Activated T-helper 17 cell treated with anti-CD3 and anti-CD28 coated beads, Interleukin-2, amount 50 U/mL, for 72 hours (primary cell): ENCODE measurements at places on chromosomes 3 and 15.

DNA sequence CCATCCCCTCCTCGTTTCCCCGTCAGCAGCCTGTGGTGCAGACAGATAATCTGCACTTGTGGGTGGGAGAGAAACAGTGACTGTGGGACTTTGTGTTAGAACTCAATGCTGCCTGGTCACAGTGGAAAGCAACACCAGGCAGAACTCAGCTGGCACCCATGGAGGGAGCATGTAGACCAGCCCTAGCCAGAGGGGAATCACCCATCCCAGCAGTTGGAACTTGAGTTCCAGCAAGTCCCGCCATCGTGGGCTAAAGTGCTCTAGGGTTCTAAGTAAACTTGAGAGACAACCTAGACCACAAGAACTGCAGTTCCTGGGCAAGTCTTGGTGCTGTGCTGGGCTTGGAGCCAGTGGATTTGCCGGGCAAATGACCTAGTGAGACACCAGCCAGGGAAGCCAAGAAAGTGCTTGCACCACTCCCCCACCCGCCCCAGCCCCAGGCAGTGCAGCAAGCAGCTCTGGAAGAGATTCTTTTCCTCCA, 24.4 kb downstream of the ISG20 start:
- no peak for ATAC-seq

- ATAC-seq: no peak
These were observed 69.5 kb upstream of the IQSEC1 start for GRCh38 chr3:13142552-13143380.

DNA sequence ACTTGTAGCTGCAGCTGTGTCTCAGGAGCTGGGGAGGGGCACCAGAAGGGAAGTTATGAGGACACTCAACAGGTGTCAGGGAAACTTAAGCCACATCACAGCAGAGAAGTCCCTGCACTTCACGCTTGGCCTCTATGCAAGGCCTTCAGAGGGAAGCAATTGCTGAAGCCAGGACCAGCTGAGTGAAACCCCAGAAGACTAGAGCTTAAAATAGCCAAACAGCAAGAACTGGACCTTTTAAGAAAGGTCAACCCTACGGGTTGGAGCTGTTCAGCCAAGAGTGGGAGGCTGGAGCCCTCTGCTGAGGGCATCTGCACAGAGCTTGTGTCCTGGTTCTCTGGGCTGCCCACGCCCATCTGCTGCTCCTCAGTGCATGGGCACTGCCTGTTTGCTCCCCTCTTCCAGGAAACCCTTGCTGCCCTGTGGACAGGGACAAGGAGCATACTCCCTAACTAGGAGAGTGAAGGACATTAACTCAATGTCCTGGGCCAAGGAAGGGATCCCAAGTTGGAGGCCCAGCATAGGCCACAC, 3.9 kb upstream of the GRAMD2A start:
- ATAC-seq: no peak

DNA sequence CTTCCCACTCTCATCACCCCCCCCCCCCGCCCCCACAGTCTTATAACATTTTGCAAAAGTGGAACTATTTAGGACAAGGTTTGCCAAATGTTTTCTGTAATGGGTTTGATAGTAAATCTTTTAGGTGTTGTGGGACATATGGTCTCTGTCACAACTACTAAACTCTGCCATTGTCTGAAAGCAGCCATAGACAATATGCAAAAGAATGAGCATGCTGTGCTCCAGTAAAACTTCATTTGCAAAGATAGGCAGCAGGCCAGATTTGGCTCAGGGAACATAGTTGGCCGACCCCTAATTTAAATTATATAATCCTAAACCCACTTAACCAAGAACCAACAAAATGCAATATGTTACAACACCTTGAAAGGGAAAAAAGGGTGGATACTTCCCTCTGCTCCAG, 46.4 kb downstream of the TIPARP start:
- ATAC-seq: no peak

- peak; percentile 51 for ATAC-seq
These were observed 18.1 kb downstream of the DAZL start for GRCh38 chr3:16587047-16587680.

GRCh38 chr15:82805994-82806406, at the start of gene FSD2:
FSD2 (minus strand) TSS chr15:82806069; CDS start chr15:82787390, 18,679 bp downstream.
- no peak for ATAC-seq

DNA sequence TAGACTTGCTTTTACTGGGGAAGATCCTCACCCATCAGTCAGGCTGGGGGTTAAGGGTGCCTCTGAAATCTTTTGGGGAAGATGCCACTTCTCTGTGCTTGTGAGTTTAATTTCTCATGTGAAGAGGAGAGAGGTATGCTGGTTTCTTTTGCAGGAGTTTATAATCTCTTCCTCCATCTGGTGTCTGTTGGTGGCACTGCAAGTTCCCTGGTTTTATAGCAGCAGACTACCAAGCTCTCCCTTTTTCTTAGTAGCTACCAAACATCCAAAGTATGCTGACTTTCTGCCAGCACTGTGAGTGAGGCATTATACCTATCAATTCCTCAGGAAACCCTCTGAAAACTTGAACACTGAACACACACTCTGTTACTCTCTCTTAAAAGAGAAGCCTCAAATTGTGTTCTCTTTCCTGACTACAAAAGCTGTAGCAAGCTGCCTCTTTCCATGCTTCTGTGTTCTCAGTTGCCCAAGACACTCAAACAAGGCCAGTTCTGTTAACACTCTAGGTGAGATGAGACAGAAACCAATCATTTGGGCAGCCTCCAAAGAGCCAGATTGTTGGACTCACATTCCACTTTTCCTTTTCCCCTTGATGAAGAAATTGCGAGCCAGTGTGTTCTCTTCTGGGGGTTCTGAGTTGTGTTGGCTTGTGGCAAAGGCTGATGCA, 299.5 kb downstream of the GAP43 start:
- ATAC-seq: no peak

DNA sequence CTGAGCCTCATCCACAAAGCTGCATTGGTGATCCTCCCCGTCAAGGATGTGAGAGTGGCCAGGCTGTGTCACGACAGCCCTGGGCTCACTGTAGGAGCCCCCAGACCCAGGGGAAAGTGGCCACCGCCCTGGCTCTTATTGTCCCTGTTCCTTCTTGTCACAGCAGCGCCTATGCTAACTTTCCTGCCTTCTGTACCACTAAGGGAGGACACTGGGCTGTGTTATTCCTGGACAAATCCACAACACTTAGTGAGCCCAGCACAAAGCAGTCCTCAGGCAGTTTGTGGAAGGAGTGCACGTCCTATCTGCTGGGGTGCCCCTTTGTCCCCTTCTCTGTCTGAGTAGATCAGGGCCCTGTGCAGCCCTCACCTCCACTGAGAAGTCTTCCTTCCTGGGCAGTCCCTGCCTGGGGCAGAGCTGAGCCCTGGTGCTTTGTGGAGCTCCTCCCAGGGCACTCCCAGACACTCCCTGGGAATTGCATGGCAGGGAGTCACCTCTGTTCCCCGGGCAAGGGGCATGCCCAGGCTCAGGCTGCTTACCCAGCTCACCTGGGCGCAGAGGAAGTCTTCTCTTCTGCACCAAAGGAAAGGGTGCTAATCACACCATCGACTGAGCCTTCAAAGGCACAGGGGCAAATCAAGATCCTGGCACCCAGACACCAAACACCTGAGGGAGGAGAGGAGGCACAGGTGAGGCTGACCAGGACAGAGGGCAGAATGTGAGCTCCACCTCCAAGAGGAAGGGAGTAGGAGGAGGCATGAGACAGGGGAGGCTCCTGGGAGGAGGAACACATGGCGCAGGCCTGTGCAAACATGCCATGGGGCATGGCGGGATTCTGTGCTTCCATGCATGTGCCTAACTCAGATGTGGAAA, 138.7 kb downstream of the KLF13 start:
- no peak for ATAC-seq

GRCh38 chr15:30043211-30043655, 39.5 kb upstream of the GOLGA8J start:
- no peak for ATAC-seq

DNA sequence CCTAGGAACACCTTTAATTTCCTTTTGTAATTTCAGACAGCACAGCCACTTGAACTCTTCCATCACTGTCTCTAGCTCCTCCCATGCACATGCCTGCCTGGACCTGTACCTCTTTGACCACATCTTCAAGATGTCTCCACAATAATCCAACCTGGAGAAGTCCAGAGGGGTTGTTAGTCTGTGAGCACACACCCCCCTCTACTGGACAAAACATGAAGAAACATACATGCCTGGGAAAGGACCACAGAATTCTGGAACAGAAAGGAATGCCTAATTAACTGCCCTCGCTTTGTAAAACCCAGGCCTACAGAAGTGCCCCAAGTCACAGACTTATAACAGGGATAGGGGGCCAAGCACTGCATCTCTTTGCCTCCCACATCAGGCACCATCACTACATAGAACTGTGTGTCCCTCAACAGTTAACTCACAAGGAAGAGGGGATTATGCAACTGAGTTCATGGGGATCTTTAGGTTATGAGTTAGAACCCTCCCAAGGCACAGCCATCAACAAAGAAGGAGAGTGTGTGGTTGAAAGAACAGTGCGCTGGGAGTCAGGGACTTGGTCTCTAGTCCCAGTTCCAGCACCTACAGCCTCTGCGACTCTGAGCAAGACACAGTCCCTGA, 61.7 kb downstream of the FMN1 start:
- peak; percentile 51 for ATAC-seq

DNA sequence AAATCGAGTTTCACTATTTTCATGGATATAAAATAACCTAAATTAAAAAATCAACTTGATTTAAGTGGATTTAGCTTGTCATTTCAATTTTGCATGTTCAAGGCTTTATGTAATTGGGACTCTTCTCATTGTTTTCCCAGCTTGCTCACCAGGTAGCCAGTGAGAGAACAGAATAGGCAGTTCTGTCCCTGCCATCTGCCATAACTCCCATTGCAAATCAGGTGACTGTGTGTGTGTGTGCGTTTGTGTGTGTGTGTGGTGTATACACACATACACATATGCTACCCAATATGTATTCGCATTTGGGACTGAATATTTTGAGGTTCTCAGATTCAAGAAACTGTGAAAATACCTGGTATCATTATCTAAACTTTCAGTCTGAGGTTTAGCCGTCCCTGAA, 1069.8 kb downstream of the IGSF11 start:
- no peak for ATAC-seq

GRCh38 chr3:116897382-116897781, 187.8 kb downstream of the TUSC7 start:
- no peak for ATAC-seq

GRCh38 chr3:107661447-107662123, 138.8 kb downstream of the BBX start:
- peak; percentile 67 for ATAC-seq

DNA sequence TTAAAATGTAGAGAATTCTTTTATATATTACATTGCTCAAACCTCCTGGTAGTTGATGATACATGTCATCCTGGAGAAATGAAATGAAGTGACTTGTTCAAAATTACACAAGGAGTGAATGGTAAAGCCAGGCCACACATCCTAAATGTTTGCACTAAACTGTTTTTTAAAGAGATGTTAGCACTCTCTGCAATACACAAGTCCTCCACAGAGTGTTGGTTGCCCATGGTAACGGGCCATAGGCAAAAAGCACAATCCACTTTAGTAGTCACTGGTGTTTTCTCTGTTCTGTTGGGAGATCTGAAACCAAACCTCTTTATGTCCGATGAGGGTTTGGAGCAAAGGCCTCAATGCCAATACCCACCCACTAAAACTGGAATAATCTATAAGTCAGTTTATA, 907.4 kb downstream of the NTRK3 start:
- no peak for ATAC-seq

DNA sequence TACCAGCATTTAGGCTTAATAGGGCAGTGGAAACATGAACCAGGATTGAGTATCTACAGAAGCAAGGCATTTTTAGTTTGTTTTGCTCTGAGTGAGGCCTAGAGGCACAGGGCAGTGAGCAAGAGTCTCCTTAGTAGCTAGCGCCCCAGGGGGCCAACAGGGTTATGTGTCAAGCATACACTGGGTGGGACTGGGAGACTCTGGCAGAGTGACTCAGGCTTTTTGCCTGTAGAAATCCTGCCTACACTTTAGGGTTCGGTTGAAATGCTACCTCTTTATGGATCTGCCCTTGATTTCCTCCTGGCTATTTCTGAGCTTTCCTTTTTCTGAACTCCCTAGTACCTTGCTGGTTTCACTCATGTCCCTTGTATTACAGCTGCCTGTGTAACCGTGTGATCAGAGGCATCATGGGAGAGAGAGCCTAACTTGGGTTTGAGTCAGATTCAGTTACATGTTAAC, 72.2 kb downstream of the TOP2B start:
- peak; percentile 34 for ATAC-seq

GRCh38 chr15:39944726-39945125, 10.8 kb downstream of the EIF2AK4 start:
- ATAC-seq: no peak

DNA sequence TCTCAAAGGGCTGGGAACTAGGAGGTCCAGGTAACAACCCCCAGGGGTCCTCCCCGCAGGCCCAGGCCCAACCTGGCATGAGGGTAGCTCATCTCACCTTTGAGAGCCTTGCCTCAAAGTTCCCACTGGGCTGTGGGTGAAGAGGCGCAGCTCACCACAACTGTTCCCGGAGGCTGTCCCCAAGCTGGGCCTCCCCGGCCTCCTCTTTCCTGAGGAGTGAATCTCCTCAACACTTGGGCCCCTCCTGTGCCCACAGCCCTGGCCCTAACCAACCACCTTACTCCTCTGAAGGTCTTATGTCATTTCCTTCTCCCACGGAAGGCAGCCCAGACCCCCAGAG, 27.5 kb upstream of the CORO2B start:
- ATAC-seq: no peak

- no peak for ATAC-seq
These were observed 755.1 kb downstream of the ROBO2 start for GRCh38 chr3:77795013-77795412.

GRCh38 chr3:107384428-107384827, 7.2 kb downstream of the CCDC54 start:
- no peak for ATAC-seq

DNA sequence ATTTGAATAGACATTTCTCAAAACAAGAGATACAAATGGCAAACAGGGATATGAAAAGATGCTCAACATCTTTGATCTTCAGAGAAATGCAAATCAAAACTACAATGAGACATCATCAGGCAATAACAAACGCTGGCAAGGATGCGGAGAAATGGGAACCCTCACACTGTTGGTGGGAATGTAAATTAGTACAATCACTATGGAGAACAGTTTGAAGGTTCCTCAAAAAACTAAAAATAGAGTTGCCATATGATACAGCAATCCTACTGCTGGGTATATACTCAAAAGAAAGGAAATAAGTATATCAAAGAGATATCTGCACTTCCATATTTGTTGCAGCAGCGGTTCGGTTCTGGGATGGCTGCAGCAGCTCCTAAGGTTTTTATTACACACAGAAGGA, 16.8 kb upstream of the LARS2 start:
- ATAC-seq: no peak

- peak; percentile 46 for ATAC-seq
These were observed 3.5 kb upstream of the MTFMT start for GRCh38 chr15:65032801-65033537.

DNA sequence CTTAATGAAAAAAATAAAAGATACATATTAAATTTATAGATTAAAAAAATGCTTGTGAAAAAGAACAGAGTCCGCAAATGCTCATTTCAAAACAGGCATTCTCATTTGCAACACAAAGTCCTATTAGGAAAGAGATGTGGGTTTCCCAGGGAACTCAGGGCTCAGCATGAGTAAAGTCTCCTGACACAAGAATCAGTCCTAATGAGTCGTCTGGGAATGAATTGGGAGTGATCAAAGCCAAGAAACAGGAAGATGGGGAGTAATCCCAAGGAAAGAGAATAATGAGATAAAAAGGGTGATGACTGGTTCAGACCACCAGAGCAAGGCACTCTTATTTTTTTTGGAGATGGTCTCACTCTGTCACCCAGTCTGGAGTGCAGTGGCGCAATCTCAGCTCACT, 443.7 kb downstream of the NR2F2 start:
- no peak for ATAC-seq

- peak; percentile 91 for ATAC-seq
These were observed 13.6 kb downstream of the WNT7A start for GRCh38 chr3:13866041-13866965.
